Right atrium auricular region (tissue), 2 donors: ENCODE measurements at places on chromosomes 6 and 20.

DNA sequence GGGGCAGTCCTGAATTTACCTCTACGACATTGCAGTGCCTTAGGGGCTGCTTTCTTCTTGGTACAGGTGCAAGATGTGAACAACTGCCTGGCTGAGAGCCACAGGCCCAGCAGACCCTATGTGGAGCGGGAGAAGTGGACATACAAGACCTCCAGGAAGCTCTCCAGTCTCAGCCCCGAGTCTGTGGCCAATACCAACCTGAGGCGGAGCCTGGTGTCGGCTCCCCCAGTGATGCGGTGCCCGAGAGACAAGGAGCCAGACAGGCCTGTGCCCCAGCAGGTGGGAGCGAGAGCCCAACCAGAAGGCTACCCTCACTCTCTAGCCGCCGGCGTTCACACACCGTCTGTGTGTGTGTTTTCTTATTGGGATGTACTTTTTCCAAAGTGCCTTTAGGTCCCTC, 59.6 kb downstream of the EFCAB8 start:
- peak; percentile 50 for DNase-seq
- no peaks in the 10 kb centered on the region for H3K4me1 ChIP-seq
- no peaks in the 10 kb centered on the region for H3K36me3 ChIP-seq
- no peaks in the 10 kb centered on the region for H3K27me3 ChIP-seq
- no peak overlapping the region for H3K4me3 ChIP-seq
- H3K27ac ChIP-seq = no peak overlapping the region

DNA sequence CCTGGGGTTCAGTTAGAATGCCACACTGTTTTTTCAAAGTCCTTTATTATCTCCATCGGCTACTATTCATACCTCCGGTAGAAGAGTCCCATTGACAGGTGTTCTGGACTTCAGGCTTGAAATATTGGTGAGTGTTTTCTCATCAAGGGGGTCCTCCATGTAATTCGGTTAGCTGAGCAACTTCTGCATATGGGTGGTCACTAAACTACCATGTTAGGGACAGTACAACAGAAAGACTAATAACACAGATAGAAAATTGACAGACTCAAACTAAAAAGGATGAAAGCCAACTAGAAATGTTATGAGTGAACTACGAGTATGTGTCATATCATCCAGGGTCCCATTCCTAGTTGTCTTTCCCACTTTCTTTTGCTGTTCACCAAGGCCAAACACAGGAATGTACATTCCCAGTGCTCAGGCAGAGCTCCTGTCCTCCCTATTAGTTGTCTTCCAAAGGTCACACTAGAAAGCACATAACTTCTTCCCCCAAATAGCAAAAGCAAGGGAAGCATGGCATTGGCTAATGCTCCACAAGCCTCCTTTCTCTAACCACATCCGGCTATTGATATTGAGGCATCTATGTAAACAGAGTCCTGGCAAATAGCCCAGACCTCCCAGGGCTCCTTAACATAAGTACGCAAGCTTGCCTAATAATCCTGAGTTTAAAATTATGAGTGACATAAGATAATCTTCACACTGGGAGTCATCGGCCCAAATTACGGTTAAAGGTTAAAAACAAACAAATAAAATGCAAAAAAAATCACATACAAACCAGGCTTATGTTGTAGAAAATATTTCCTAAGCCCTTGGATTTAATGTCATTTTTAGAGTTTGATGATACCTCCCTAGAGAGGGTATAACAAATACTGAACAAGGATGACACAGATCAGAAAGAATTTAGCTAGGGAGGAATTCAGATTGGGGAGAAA, 13.2 kb downstream of the CCN2 start:
- H3K4me1 ChIP-seq = no peaks in the 10 kb centered on the region
- H3K27ac ChIP-seq = no peak overlapping the region
- H3K27me3 ChIP-seq = no peaks in the 10 kb centered on the region
- DNase-seq = no peak
- H3K36me3 ChIP-seq = no peaks in the 10 kb centered on the region

DNA sequence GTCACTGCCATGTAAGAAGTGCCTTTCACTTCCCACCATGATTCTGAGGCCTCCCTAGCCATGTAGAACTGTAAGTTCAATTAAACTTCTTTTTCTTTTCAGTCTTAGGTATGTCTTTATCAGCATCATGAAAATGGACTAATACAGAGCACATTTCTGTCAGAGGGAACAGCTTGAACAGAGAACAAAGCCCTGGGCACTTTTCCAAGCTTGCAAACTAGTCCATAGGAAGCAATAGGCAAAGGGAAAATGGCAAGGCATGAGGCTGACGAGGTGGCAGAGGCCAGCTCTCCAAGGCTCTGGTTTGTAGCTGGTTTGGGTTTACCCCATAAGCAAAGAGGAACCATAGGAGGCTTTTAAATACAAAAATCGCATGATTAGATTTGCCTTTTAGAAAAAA, 185.1 kb upstream of the HDDC2 start:
- H3K4me1 ChIP-seq = no peaks in the 10 kb centered on the region
- H3K36me3 ChIP-seq = no peaks in the 10 kb centered on the region
- DNase-seq = no peak
- H3K27me3 ChIP-seq = no peaks in the 10 kb centered on the region
- H3K27ac ChIP-seq = no peak overlapping the region
- H3K4me3 ChIP-seq = no peak overlapping the region

DNA sequence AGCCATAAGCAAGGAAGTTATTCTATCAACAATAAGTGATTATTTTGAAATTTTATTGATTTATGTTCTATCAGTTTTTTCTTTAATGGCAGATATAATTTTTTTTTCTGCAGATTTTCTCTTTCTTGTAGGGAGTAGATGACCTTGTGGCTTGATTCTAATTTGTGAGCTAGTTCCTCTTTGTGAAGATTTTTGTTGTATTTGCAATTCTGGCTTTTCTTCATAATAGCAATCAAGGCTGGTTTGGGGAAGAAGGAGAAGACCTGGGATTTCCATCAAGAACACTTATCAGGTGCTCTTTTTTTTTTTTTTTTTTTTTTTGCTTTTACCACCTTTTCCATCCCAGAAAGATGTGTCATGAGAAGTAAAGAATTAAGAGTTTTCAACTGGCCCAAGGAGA, 324.2 kb upstream of the MAN1A1 start:
- H3K27ac ChIP-seq = no peak overlapping the region
- H3K27me3 ChIP-seq = no peaks in the 10 kb centered on the region
- no peak overlapping the region for H3K4me3 ChIP-seq
- H3K36me3 ChIP-seq = no peaks in the 10 kb centered on the region
- no peaks in the 10 kb centered on the region for H3K4me1 ChIP-seq

GRCh38 chr20:56629464-56630085, 469 bp downstream of the TFAP2C start:
- H3K4me1 ChIP-seq = no peaks in the 10 kb centered on the region
- no peaks in the 10 kb centered on the region for H3K36me3 ChIP-seq
- peaks cover 55% of the 10 kb centered on the region for H3K27me3 ChIP-seq
- H3K4me3 ChIP-seq = peak overlapping the region; percentile 41
- no peak for DNase-seq

- H3K27me3 ChIP-seq = no peaks in the 10 kb centered on the region
- no peak for DNase-seq
- H3K4me3 ChIP-seq = no peak overlapping the region
- no peak overlapping the region for H3K27ac ChIP-seq
- H3K4me1 ChIP-seq = no peaks in the 10 kb centered on the region
These were observed 20.9 kb upstream of the COL21A1 start for GRCh38 chr6:56268266-56268665.

GRCh38 chr20:45576995-45577394, 2.1 kb downstream of the WFDC8 start:
- H3K36me3 ChIP-seq = no peaks in the 10 kb centered on the region
- no peaks in the 10 kb centered on the region for H3K27me3 ChIP-seq
- no peak overlapping the region for H3K27ac ChIP-seq
- H3K4me1 ChIP-seq = no peaks in the 10 kb centered on the region
